Lower lobe of right lung (tissue), 2 donors: ENCODE measurements at places on chromosomes 2 and 18. TPM values are rescaled to one million over a fixed set of nuclear protein-coding genes. Genes with fewer than 3 reads are reported as not detected.

GRCh38 chr2:62479917-62480316 is 26.1 kb downstream of the TMEM17 start:
- DNase-seq = no peak

DNA sequence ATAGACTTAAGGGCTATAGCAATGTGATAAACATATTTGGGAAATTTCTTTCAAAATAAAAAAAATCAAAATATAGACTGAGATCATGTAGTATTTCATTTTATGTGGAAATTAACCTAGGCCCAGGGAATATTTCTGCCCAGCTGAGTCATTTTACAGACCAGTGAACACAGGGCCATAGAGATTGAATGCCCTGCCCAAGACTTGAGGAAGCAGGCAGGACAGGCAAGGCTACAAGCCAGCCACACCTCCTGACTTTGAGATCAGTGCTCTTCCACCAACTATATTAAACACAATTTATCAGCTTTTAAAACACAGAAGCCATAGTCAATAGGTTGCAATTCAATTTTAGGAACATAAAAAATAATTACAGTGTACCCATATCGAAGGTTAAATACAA is 12.9 kb downstream of the CCDC148 start:
- DNase-seq = no peak

- DNase-seq = no peak
These were observed 28.4 kb upstream of the RNU4ATAC start for GRCh38 chr2:121502246-121502645.

DNA sequence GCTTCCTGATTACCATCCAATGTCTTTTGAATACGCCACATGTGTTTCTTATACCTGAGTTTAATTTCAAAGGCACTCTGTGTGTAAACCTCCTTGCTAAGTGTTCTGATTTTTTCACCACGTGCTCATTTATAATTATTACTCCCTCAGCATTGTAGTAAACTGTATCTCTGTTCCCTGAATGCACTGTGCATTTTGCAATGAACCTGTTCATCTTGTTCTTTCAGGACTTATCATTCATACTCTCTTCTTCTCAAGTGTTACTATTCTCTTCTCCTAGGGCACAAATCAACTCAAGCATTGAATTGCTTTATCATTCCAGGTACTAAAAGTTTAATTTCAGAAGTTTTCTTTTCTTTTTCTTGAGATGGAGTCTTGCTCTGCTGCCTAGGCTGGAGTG is 383.4 kb upstream of the TRIB2 start:
- no peak for DNase-seq

Gene SH2D6
- total RNA-seq = 0.97 TPM
